ENCODE measurements at places on chromosomes 4 and X.

DNA sequence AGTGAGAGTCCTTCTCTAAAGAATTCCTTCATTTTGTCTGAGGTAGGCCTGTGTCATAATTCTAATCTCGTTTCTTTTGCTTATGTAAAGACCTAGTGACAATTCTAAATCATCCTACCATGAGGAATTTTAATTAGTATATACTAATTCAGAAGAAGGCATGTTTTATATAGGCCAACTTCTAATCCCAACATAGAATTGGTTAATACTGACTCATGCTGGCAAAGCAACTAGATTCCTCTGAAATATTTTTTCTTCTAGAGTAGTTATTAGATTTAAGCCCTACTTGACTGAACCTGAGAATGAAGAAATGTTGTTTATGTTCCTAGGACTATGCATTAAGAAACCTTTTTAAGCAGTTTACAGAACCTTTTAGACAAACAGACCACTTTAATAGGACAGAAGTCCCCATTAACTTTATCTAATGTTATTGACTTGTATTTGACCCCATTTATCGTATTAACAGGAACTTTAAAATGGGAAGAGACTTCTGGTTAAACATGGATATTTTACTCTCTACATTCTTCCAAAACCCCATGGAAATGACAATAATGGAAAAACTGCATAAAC is 56.1 kb upstream of the EIF1AX start:
- no peak for DNase-seq

GRCh38 chr4:78227411-78228057 is 170.4 kb downstream of the FRAS1 start:
- DNase-seq, result no peak

DNA sequence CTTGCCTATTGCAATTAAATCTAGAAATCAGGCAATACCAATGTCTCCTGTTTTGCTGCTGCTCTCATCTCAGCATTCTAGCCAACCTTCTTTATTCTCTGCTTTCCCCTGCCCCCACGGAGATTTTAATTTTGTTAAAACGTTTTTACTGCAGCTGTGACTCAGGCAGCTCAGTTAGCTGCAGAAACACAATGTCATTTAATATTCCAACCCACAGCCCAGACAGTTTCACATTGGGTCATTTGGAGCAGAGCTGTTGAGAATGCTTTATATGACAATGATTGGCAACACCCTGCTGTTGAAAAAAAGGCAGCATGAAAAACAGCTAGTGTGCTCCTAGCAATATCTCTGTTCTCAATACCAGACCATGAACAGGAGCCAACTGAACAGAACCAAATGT is 12.6 kb upstream of the SLC10A4 start:
- no peak for DNase-seq

DNA sequence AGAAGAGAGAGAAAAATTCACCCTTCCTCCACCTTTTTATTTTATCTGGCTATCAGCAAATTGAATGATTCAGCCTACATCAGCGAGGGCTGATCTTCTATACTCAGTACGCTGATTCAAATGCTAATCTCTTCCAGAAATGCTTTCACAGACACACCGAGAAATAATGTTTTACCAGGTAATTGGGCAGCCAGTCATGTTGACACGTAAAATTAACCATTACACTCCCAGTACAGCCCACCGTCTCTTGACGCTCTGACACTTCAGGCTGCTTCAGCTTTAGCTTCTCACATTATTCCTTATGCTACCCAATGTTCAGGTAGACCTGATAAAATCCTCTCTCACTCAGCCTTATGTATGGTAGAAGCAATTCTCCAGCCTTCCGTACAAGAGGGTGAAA is 835.2 kb upstream of the PCDH10 start:
- DNase-seq, result no peak
